Psoas muscle (tissue), 8 donors: ENCODE measurements at places on chromosomes 2 and 18. TPM values are rescaled to one million over a fixed set of nuclear protein-coding genes. Genes with fewer than 3 reads are reported as not detected.

The LAMA1 gene
- 0.06 TPM for total RNA-seq

The ZBTB7C gene
- total RNA-seq = 2.4 TPM

GRCh38 chr2:64748561-64748960 is 94.8 kb upstream of the SERTAD2 start:
- peaks cover 11% of the 10 kb centered on the region for H3K4me1 ChIP-seq
- H3K36me3 ChIP-seq = no peaks in the 10 kb centered on the region
- no peaks in the 10 kb centered on the region for H3K27me3 ChIP-seq

The ZNF236 gene
- 7.9 TPM for total RNA-seq

GRCh38 chr2:205387350-205388055 is 294.8 kb upstream of the NRP2 start:
- no peak overlapping the region for H3K27ac ChIP-seq
- no peak overlapping the region for H3K4me3 ChIP-seq
- no peaks in the 10 kb centered on the region for H3K36me3 ChIP-seq

The DPP10 gene
- not detected for total RNA-seq

- H3K36me3 ChIP-seq = no peaks in the 10 kb centered on the region
- H3K4me3 ChIP-seq = no peak overlapping the region
- no peak for DNase-seq
- no peak overlapping the region for H3K27ac ChIP-seq
- H3K27me3 ChIP-seq = no peaks in the 10 kb centered on the region
- H3K4me1 ChIP-seq = peaks cover 8% of the 10 kb centered on the region
These were observed 47.4 kb downstream of the GYPC start for GRCh38 chr2:126703311-126703710.

The SPHKAP gene
- 0.15 TPM for total RNA-seq

DNA sequence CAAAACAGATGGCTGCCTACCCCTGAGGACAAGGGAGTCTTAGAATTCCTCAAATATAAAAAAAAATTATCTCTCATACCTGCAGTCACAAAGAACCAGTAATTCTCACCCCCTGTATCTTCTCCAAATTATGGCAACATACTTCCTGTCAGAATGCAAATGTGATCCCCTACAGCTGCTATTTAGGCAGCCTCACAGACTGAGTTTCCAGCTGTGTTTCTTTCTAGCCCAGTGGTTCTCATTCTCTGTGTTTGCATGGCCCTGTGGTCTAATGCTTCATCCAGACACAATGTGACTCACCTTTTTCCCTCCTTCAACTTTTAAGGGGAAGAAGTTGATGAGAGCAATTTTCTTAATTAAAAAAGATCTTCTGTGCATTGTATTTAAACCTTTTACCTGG is 726.3 kb downstream of the TSN start:
- no peaks in the 10 kb centered on the region for H3K27me3 ChIP-seq
- no peak overlapping the region for H3K4me3 ChIP-seq
- no peak for DNase-seq
- H3K4me1 ChIP-seq = no peaks in the 10 kb centered on the region
- H3K36me3 ChIP-seq = no peaks in the 10 kb centered on the region

DNA sequence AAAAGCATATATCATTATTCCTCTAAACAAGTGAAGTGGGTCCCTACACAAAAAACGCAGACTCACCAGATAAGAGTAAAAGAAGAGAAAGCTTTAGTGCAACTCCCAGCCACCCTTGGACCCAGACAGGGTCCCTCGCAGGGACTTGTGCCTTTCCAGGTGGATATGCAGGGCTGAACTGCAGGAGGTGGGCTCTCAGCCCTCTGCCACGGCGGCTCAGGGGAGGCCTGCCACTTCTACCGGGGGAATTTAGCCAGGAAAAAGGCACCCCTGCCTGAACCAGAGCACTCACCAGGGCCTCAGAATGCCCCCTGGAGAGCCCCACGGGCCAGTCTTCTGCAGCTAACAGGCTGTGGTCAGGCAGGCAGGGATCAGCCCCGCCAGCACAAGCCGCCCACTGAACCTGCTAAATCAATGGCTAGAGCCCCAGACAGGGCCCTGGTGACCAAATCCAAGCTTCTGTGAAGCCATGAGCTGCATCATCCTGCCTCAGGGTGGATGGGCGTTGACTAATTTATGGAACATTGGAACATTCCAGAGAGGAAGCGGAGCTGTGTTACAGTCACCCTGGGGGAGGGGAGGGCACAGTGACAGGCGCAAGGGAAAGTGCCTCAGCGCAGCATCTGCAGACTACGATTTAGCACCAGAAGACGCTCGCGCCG is 209.3 kb downstream of the EIPR1 start:
- no peaks in the 10 kb centered on the region for H3K36me3 ChIP-seq
- no peak for DNase-seq
- H3K27me3 ChIP-seq = no peaks in the 10 kb centered on the region

The PID1 gene
- 9.8 TPM for total RNA-seq

- H3K4me3 ChIP-seq = no peak overlapping the region
- H3K4me1 ChIP-seq = peaks cover 3% of the 10 kb centered on the region
- no peaks in the 10 kb centered on the region for H3K27me3 ChIP-seq
- peaks cover 49% of the 10 kb centered on the region for H3K36me3 ChIP-seq
These were observed 72.7 kb downstream of the ANKRD12 start for GRCh38 chr18:9209279-9209678.

DNA sequence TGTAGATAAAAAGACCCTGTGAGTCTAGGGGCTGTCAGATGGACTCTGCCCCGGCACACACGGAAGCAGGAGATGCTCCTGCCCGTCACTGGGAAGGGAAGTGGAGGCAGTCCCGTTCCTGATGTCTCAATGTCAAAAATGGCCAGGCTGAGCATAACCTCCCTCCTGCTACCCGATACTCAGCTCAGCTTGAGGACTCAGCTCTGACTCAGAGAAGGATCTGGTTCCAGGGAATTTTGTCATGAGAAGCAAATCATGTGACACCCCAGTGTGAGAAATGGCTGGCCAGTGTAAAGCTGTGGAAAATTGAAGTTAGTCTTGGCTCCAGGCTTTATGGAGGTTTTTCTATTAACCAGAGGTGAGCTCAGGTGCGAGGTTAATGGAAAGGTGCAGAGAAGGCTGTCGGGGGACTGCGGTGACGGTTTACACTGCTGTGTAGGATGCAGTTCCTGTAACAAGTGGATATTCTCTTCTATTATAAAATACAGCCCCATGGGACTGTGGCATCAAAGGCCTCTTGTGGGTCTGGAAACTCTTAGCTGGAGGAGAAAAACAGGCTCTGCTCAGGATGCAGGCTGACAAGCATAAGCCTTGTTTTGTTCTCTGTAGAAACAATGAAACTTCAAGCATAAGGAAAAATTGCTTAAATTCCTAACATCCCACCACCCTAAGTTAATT is 24.7 kb upstream of the AGAP1 start:
- no peak overlapping the region for H3K27ac ChIP-seq
- no peak overlapping the region for H3K4me3 ChIP-seq
- H3K36me3 ChIP-seq = no peaks in the 10 kb centered on the region
- peaks cover 12% of the 10 kb centered on the region for H3K4me1 ChIP-seq

- H3K4me1 ChIP-seq = no peaks in the 10 kb centered on the region
- H3K36me3 ChIP-seq = no peaks in the 10 kb centered on the region
- no peaks in the 10 kb centered on the region for H3K27me3 ChIP-seq
These were observed 745.6 kb upstream of the RAB6C start for GRCh38 chr2:129233751-129234406.

GRCh38 chr2:219216535-219216915 is 2.2 kb downstream of the ABCB6 start:
- H3K27me3 ChIP-seq = no peaks in the 10 kb centered on the region
- peaks cover 6% of the 10 kb centered on the region for H3K36me3 ChIP-seq
- H3K4me1 ChIP-seq = peaks cover 24% of the 10 kb centered on the region
- no peak for DNase-seq

- no peaks in the 10 kb centered on the region for H3K36me3 ChIP-seq
- no peaks in the 10 kb centered on the region for H3K27me3 ChIP-seq
- no peak overlapping the region for H3K27ac ChIP-seq
- H3K4me1 ChIP-seq = no peaks in the 10 kb centered on the region
- H3K4me3 ChIP-seq = no peak overlapping the region
These were observed 927.8 kb upstream of the NRXN1 start for GRCh38 chr2:51959696-51960095.

The FMNL2 gene
- 11.0 TPM for total RNA-seq

DNA sequence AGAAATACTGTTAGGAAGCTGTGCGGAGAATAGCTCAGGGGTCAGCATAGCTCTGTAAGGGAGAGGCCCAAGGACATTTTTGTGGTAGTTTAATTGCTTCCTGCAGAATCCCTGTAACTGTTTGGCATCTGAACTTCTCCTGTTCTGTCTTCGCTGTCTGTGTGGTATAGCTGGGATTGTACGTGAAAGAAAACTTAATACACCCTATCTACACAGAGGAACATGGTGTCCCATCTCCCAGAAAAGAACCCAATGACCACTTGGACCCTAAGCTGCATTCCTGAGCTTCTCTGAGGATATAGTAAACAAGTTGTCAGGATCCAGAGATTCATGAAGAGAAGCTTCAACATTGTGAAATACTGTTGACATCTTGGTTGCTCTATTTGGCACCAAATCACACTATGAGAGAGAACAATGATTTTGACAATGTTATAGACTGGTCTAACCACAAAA is 81.3 kb downstream of the CDC42EP3 start:
- H3K27me3 ChIP-seq = no peaks in the 10 kb centered on the region
- no peak for DNase-seq
- peak overlapping the region; percentile 84 for H3K27ac ChIP-seq
- H3K4me3 ChIP-seq = no peak overlapping the region

- no peak overlapping the region for H3K27ac ChIP-seq
- peak; percentile 30 for DNase-seq
- H3K4me3 ChIP-seq = no peak overlapping the region
These were observed 250.5 kb upstream of the MYT1L start for GRCh38 chr2:2581331-2582159.
